CD4-positive, alpha-beta T cell treated with Interleukin-17A for 1 hour (primary cell): ENCODE measurements at places on chromosomes 2 and 18.

DNA sequence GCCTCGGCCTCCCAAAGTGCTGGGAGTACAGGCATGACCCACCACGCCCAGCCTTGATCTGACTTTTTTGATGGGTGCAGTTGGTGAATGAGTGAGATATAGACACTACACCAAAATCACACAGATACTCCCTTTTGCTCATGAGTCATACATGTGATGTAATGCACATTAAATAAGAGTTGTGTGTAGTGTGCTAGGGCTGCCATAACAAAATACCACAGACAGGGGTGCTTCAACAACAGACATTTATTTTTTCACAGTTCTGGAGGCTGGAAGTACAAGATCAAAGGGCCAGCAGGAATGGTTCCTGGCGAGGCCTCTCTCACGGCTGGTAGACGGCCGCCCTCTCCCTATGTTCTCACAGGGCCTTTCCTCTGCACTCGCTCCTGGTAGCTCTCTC lies 46.6 kb downstream of the GBX2 start:
- no peak for DNase-seq

DNA sequence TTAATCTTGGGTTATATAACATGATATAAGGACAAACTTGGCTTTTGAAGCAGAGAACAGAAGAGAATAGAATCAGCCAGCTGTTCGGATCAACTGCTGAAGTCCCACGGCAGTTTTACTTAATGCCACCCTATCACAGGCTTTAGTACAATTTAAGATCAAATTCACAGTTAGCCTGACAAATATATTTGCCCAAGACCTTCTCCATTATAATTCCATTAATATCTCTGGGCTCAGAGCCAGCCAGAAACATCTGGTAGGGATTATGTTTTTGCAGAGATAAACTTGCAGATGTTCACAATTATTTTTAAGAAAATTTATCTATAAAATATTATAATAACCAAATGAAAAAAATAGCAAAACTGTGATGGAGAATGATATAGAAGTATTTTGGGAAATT lies 381.4 kb downstream of the RAD51AP2 start:
- DNase-seq: no peak

GRCh38 chr2:100245681-100246080 lies 76.6 kb downstream of the LONRF2 start:
- DNase-seq: no peak

DNA sequence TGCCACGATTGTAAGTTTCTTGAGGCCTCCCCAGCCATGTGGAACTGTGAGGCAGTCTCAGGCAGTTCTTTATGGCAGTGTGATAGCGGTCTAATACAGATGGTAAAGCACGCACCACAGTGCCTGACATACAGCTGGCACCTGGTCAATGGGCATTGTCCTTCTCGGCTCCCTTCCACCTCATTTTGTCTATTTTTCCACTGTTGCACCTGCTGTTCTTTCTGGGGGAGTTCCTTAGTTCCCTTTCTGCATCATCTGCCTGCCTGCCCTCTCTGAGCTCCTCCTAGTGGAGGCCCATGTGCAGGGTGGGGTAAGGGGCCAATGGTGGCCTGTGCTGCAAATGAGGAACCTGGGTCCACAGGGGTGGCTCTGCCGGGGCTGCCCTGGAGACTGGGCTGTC lies 157.6 kb downstream of the LPIN1 start:
- no peak for DNase-seq

- no peak for DNase-seq
Measured at GRCh38 chr2:150480971-150481830, 6.3 kb downstream of the RND3 start.

GRCh38 chr2:21822505-21822904 lies 698.7 kb downstream of the TDRD15 start:
- DNase-seq: no peak

- no peak for DNase-seq
Measured at GRCh38 chr2:58842501-58843155, 601.5 kb upstream of the FANCL start.

DNA sequence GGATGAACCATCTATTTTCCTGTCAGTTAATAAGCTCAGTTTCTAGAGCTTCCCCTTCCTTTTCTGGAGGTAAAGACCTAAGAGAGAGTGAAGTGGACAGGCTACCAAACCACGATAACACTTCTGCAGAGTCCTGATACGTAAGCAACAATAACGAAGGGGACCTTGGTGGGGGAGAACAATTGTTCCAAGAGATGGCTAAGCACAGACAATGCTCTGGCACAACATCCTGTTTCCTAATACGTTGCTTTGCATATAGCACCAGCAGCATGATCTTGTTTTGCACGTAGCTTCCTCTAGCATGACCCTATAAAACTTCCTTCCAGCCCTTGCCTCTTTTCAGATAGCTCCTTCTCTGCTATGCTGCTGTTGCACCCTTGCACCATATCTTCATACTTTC lies 247.3 kb downstream of the RAD51AP2 start:
- DNase-seq: no peak

- DNase-seq: no peak
Measured at GRCh38 chr2:241728627-241729026, 5.8 kb upstream of the D2HGDH start.

DNA sequence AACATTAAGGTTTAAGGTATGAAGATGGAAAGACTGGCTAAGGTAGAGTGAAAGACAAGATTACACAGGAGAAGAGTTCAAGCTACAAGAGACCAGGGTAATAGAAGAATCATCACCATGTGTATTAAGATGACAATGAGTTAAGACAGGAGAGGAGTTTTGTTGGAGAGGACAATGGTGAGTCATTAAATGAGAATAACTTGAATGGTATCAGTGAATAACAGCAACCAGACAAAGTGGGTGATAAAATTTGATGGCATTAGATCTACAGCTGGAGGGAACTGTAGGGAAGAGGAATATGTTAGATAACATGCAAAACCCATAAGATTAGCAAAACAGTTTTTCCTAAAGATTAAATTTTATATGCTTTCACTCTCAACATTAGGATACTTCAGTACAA lies 18.8 kb upstream of the ENOSF1 start:
- no peak for DNase-seq

DNA sequence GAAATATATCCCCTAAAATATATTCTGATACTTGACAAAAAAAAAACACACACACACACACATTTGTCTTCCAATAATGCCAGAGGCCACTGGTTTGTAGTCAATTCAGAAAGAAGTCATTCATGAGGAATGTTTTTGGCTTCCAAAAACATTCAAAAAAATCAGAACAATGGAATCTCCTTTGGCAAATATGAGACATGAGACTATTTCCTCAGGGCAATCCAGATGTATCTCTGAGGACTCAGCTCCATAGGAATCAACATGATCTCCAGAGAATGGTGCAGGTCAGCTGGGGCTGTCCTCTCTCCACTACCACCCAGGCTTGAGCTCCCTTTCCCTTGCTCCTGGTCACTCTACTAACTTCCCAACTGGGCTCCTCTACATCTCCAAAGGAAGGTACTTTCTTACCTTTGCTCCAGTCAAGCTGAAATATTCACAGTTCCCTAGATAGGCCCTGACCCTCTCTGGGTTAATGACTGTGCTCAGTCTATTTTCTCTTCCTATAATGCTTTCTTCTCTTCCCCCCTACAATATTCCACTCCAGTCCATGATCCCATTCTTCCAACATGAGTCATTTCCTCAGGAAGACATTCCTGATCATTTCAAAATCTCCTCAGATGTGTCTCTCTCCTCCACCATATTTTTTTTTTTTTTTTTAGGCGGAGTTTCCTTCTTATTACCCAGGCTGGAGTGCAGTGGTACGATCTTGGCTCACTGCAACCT lies 145.3 kb downstream of the C1D start:
- no peak for DNase-seq

- DNase-seq: no peak
Measured at GRCh38 chr2:200966770-200967169, 3.3 kb upstream of the ORC2 start.

DNA sequence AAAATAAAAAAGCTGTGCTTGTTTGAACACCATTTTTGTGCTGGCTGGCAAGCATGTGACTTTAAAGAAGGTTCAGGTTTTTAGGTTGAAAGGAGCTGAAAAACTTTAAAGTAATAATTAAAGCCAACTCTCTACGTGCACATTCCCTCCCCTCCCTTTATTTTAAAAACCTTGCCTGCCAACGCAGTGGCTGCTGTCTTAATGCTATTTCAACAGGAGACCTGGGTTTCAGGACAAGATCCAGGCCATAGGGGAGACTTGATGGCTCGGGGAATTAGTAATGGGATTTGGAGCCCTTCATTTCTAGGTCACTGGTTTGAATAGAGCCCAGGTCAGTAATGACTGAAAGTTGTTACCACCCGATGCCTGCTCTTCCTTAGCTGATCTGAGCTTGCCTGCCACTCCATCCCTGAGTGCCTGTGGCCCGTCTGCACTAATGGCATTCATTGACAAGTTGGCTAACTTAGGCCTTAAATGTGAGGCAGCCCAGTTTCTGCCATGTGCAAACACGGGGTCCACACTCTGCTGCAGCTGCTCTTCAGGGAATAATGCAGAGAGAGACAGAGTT lies 1233.2 kb upstream of the ZEB2 start:
- DNase-seq: no peak

- no peak for DNase-seq
Measured at GRCh38 chr2:220696280-220696669, 875.8 kb downstream of the EPHA4 start.

GRCh38 chr2:179917272-179917671 lies 55.9 kb upstream of the ZNF385B start:
- no peak for DNase-seq

DNA sequence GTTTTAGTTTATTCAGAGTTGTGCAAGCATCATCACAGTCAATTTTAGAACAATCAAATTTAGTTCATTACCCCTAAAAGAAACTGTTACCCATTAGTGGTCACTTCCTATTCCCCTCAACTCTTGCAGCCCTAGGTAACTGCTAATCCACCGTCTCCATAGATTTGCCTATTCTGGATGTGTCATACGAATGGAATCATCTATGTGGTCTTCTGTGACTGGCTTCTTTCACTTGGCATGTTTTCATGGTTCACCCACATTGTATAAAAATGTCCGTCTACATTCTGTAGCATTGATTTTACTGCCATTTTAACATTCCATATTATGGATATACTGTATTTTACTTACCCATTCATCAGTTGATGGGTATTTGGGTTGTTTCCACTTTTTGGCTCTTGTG lies 5.3 kb upstream of the CEP68 start:
- DNase-seq: no peak

DNA sequence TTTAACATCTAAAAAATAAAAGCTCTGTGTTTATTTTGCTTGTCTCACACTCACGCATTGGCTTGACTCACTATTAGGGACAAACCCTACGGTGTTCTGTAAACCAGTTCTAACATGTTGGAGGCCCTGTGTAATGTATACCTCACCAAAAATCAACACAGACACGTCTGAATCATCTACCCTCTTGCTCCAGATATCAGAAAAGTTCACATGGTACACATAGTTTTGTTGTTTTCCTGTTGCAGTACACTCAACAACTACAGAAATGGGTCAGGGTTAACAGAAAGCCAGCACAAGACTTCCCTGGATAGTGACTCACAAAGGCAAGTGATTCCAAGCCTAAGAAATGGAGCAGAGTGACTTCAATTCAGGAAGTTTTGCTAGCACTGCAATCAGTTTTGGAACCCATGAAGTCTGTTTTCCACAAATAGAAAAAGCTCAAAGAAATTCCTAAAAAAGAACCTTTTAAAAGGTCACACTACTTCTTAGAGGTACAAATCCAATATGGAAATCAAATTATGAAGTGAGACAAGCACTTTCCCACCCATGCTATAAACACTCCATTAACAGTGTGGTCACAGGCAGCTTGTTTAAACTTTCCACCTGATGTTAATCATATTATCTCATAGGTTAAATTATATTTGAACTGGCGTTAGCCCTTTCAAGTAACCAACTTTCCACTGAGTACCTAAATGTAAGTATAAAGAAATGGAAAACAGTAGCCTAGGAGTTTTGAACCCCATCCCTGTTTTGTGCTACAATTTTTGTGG lies 87.4 kb downstream of the GAREM1 start:
- no peak for DNase-seq

GRCh38 chr2:237214030-237214675 lies 128.5 kb downstream of the COPS8 start:
- DNase-seq: no peak

DNA sequence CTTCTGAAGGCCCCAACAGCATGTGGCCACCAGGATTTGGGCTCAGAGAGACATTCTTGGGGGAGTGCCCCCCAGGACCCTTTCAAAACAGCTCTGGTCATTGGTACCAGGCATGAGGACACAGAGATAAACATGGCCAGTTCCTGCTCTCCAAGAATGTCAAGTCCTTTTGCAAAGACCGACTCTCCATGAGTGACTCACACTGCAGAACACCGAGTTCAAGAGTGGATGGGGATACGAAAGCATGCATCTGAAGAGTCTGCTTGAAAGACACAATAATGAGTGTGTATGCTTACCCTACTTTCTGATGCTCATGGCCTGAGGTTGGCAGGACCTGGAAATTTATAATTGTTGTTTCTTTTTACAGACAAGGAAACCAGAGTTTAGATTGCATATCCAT lies 450.6 kb downstream of the TSN start:
- no peak for DNase-seq

DNA sequence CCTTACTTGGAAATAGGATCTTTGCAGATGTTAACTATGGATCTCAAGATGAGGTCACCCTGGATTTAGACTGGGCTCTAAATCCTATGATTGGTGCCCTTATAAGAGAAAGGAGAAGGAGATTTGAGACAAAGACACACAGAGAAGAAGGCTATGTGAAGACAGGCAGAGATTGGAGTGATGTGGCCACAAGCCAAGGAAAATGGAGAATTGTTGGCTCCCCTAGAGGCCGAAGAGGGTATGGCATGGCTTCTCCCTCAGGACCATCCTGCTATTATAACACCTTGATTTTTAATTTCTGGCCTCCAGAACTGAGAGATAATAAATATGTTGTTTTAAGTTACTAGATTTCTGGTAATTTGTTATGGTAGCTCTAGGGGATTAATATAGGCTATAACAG lies 7.6 kb downstream of the CYBRD1 start:
- DNase-seq: no peak
